ENCODE measurements at places on chromosomes 7 and 10. TPM values are rescaled to one million over a fixed set of nuclear protein-coding genes. Genes with fewer than 3 reads are reported as not detected.

The DMBT1 gene
- total RNA-seq, result 0.03 TPM

The IMPDH1 gene
- 109 TPM for total RNA-seq

The ZNF394 gene
- total RNA-seq, result 32.0 TPM

The JAKMIP3 gene
- total RNA-seq, result 0.08 TPM

The TMEM270 gene
- total RNA-seq, result not detected

The PTPRE gene
- 46.1 TPM for total RNA-seq

The RTKN2 gene
- total RNA-seq, result 3.2 TPM

The PDK4 gene
- 0.18 TPM for total RNA-seq

The FKBP9 gene
- 0.79 TPM for total RNA-seq

Measured in activated T-cell treated with anti-CD3 and anti-CD28 coated beads, Interleukin-2, amount 50 U/mL, for 4 hours (primary cell).